ENCODE measurements at places on chromosomes 5 and 9.

GRCh38 chr5:145704724-145705123 is 130.4 kb downstream of the PRELID2 start:
- no peak for DNase-seq
- H3K4me1 ChIP-seq = no peaks in the 10 kb centered on the region
- H3K27me3 ChIP-seq = no peaks in the 10 kb centered on the region
- H3K36me3 ChIP-seq = no peaks in the 10 kb centered on the region
- no peak overlapping the region for H3K27ac ChIP-seq
- H3K4me3 ChIP-seq = no peak overlapping the region

GRCh38 chr5:109239456-109239855 is 170.3 kb downstream of the PJA2 start:
- peaks cover 21% of the 10 kb centered on the region for H3K27me3 ChIP-seq
- no peak overlapping the region for H3K4me3 ChIP-seq
- DNase-seq = no peak

- peaks cover 1% of the 10 kb centered on the region for H3K27me3 ChIP-seq
- no peak for DNase-seq
- no peak overlapping the region for H3K4me3 ChIP-seq
- H3K36me3 ChIP-seq = no peaks in the 10 kb centered on the region
- no peak overlapping the region for H3K27ac ChIP-seq
Measured at GRCh38 chr9:84807870-84808390, 138.4 kb downstream of the NTRK2 start.

GRCh38 chr5:68884883-68885282 is 208.9 kb upstream of the SLC30A5 start:
- H3K36me3 ChIP-seq = peaks cover 13% of the 10 kb centered on the region
- H3K27ac ChIP-seq = no peak overlapping the region
- H3K4me1 ChIP-seq = peaks cover 50% of the 10 kb centered on the region
- no peak for DNase-seq
- no peaks in the 10 kb centered on the region for H3K27me3 ChIP-seq

GRCh38 chr5:131329286-131329560 is 65.4 kb downstream of the CDC42SE2 start:
- H3K4me3 ChIP-seq = no peak overlapping the region
- no peak for DNase-seq
- H3K4me1 ChIP-seq = peaks cover 38% of the 10 kb centered on the region
- no peak overlapping the region for H3K27ac ChIP-seq
- peaks cover 70% of the 10 kb centered on the region for H3K36me3 ChIP-seq

GRCh38 chr9:86912210-86912609 is 35.1 kb downstream of the GAS1 start:
- peaks cover 4% of the 10 kb centered on the region for H3K27me3 ChIP-seq
- no peak overlapping the region for H3K4me3 ChIP-seq

DNA sequence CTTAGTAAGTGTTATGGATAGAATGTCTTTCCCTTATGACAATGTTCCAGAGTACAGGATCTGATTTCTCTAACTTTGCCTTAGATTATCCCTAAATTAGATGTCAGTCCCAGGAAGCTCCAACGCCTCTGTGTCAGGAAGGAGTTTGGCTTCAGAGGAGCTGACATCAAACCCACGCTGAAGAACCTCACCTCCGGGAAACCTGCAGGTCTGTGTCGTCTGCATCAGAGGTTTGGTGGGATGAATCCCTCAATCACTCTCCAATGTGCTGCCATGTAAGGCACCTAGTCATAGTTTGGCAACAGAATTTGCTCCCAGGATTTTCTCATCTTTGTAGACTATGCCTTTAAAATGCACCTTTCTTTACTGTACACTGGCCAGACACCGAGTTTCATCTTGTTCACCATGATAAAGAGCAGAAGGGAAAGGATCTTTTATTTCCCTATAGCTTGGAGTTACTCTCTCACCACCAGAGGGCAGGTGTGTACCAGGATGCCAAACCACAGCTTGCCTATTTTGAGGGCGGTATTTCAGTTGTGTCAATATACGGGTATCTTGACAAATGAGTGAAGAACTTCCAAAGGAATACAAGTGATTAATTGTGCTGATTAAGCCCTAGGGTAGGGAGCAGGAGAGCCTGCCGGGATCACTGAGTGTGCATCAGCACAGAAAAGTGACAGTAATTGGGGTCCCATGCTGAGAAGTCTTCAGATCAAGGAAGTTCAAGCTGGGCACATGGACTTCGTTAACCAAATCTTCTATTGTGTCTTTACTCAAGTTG is 23.4 kb downstream of the MINAR2 start:
- H3K27me3 ChIP-seq = no peaks in the 10 kb centered on the region
- no peak overlapping the region for H3K4me3 ChIP-seq
- no peak overlapping the region for H3K27ac ChIP-seq

DNA sequence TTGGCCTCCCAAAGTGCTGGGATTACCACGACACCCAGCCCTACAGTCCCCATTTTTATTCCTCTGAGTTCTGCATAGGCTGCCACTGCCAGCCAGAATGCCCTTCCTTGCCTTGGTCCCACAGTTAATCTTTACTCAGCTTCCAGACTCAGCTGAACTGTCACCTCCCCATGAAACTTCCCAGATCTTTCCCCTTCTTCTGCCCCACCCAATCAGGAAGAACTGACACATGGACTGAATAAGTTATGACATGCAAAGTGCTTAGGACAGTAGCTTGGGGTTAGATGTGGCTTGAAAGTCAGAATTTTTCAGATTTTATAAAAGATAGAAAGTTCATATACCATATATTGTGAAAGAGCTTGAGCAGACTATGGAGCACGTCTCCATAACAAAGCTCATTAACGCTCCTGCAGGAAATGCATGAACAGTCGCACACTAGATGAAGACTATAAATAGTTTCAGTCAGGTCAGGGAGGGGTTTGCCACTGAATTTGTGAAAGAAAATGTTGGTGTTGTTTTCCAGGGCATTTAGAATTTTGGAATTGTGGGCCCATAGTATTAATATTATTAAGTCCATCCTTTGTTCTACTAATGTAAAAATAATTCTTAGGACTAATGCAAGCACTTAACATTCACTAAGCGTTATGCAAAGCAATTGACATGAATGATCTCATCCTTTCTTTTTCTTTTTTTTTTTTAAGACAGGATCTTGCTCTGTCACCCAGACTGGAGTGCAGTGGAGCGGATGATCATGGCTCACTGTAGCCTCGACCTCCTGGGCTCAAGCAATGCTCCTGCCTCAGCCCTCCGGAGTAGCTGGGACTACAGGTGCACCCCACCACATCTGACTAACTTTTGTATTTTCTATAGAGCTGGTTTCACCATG is 36.1 kb upstream of the DENND1A start:
- DNase-seq = no peak
- H3K36me3 ChIP-seq = no peaks in the 10 kb centered on the region
- H3K27ac ChIP-seq = no peak overlapping the region
- no peaks in the 10 kb centered on the region for H3K4me1 ChIP-seq
- H3K27me3 ChIP-seq = peaks cover 17% of the 10 kb centered on the region

DNA sequence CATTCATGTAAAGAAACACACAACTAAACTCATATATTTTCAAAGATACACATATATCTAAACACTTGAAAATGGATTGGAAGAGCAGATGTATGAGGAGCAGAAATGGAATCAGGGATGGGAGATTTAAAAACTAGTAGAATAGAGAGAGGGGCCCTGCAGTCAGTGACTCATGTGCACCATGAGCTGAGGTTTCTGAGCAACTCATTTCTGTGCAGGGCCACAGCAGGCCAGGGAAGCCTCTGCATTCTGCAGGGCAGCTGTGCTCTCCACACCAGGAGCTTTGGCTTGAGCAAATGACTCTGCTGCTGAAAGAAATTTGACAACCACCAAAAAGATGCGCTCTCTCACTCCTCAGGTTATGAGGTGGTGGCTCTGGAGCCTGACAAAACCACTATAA is 27.1 kb downstream of the LHX6 start:
- DNase-seq = no peak
- no peak overlapping the region for H3K4me3 ChIP-seq
- H3K4me1 ChIP-seq = no peaks in the 10 kb centered on the region
- H3K36me3 ChIP-seq = no peaks in the 10 kb centered on the region
- H3K27ac ChIP-seq = no peak overlapping the region
- peaks cover 5% of the 10 kb centered on the region for H3K27me3 ChIP-seq

DNA sequence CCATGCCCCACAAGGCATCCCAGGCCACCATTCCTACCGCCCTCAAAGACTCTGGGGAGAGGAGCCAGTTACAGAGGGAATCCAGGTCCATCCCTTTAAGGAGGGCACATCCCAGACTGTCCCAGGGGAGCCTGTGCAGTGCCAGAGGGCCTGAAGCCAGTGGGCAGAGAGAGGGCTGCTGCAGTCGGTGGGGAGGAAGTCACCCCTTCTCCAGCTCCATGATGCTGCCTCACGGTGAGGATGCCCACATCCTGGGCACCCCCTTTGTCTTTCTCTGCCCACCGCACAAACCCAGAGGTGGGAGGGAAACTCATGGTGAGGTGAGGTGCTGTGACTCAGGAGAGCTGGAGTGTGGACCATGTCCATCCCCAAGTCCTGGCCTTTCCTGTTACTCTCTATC is 26.2 kb upstream of the ANKRD33B start:
- H3K27ac ChIP-seq = no peak overlapping the region
- peaks cover 17% of the 10 kb centered on the region for H3K4me1 ChIP-seq
- no peak overlapping the region for H3K4me3 ChIP-seq
- H3K27me3 ChIP-seq = peaks cover 21% of the 10 kb centered on the region

GRCh38 chr5:165057145-165057544 is 1551.7 kb downstream of the MAT2B start:
- H3K4me1 ChIP-seq = no peaks in the 10 kb centered on the region
- no peaks in the 10 kb centered on the region for H3K36me3 ChIP-seq
- no peak overlapping the region for H3K27ac ChIP-seq
- no peaks in the 10 kb centered on the region for H3K27me3 ChIP-seq

DNA sequence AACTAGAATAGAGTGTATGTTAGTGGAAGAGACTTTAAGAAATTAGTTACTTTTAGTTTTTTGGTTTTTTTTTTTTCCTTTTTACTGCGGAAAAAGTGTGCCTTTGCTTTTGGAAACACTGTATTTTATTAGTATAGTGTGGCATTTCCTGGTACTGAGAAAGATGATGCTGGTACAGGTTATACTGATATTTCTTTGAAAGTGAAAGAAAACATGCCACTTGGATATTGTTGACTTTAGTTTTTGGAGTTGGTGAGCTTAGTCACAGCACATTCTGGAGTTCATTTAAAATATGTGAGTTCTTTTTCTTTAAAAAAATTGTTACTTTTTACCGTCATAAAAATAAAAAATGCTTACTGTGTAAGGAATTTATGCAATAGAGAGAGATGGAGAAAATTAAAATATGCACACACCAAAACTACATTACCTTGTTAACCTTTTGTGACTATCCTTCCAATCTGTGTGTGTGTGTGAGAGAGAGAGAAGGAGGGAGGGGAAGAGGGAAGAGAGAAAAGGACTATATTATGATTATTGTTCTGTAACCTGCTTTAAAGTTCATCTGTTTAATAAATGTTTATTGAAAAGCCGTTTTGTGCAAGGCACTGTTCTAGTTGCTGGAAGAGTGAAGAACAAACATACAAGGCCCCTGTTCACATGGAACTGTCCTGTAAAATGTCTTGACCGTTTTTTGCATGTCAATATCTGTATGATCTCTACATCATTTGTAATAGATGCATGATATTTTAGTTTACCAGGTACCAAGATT is 1.9 kb downstream of the UGCG start:
- H3K4me1 ChIP-seq = peaks cover 3% of the 10 kb centered on the region
- no peak overlapping the region for H3K27ac ChIP-seq
- DNase-seq = no peak
- H3K4me3 ChIP-seq = no peak overlapping the region
